Stimulated activated CD4-positive, alpha-beta T cell treated with anti-CD3 and anti-CD28 coated beads, Interleukin-2, amount 100 ng/mL, for 48 hours (primary cell): ENCODE measurements at places on chromosomes 13 and 19.

DNA sequence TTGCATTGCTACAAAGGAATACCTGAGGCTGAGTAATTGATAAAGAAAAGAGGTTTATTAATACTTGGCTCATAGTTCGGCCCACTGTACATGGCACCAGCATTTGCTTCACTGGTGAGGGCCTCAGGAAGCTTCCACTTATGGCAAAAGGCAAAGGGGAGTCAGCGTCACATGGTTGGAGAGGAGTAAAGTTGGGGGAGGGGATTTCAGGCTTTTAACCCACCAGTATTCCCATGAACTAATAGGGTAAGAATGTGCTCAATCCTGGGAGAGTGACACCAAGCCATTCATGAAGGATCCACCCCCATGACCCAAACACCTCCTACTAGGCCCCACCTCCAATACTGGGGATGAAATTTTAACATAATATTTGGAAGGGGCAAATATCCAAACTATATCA is 82.5 kb upstream of the MYCBP2 start:
- no peak for DNase-seq

DNA sequence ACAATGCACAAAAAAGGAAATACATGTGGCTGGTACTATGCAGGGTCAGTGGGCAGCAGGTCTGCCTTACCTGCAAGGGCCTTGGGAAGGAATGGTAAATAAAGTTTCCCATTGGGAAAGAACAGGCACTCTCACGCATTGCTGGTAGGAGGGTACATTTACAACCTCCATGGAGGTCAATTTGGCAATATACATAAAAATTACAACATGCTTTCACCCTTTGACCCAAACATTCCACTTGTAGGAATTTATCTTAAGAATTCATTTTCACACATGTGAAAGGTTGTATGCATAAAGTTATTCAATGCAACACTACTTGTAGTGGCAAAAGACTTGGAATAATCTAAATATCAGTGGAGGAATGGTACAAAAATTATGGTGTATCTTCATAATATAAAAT is 216.4 kb downstream of the DLEU7 start:
- DNase-seq: no peak

DNA sequence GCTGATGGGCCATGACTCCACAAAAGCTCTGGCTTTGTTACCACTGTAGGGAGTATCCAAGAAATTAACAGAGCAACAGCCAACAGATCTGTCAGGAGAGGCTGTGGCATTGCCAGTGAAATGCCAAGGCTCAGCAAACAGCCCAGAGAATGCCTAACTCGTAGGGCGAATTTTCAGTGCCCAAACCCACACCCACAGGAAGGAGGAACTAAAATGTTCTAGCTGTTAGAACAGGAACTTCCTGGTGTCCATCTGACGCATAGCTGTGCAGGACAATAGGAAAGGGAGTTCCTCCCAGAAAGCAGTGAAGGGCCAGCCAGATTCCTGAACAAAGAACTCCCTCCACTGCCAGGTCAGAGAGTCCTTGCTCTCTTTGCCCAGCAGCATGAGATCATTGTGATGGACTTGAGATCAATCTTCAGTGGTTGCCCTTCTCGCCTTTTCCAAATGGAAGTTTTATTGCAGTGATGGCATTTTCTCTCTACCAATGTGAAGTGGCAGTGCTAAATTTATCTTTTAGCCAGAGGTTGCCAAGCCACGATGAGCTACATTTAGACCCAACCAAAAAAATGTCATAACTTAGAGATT is 224.2 kb upstream of the STARD13 start:
- DNase-seq: no peak

GRCh38 chr13:66972659-66973058 is 257.5 kb downstream of the PCDH9 start:
- no peak for DNase-seq

- DNase-seq: no peak
Observed at GRCh38 chr13:112113348-112113747, 46.4 kb downstream of the SOX1 start.

DNA sequence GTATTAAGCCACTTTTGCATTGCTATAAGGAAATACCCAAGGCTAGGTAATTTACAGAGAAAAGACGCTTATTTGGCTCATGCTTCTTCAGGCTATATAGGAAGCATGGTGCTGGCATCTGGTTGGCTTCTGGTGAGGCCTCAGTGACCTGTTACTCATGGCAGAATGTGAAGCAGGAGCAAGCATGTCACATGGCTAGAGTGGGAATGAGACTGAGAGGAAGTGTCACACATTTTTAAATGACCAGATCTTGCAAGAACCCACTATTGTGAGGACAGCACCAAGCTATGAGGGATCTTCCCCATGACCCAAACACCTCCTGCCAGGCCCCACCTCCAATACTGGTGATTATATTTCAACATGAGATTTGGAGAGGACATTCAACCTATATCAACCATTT is 25.7 kb upstream of the IGFL4 start:
- DNase-seq: no peak

DNA sequence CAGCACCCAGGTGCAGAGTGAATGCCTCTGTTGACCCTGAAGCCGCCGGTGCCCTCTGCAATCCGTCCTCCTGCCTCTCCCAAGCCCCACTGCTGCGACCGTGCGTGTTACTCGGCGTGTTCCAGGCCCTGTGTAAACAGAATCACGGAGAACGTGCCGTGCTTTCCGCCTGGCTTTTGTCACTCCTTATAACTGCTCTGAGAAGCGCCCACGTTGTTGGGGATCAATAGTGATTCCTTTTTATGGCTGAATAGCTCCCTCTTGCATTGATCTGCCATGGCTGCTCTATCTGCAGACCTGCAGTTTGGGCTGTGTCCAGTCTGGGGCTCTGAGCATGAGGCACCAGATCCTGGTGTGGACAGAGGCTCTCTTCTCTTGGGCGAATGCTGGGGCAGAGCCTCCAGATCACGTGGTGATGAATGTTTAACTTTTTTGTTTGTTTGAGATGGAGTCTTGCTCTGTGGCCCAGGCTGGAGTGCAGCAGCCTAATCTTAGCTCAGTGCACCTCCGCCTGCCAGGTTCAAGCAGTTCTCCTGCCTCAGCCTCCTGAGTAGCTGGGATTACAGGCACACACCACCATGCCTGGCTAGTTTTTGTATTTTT is 15.8 kb downstream of the ADPRHL1 start:
- DNase-seq: no peak

DNA sequence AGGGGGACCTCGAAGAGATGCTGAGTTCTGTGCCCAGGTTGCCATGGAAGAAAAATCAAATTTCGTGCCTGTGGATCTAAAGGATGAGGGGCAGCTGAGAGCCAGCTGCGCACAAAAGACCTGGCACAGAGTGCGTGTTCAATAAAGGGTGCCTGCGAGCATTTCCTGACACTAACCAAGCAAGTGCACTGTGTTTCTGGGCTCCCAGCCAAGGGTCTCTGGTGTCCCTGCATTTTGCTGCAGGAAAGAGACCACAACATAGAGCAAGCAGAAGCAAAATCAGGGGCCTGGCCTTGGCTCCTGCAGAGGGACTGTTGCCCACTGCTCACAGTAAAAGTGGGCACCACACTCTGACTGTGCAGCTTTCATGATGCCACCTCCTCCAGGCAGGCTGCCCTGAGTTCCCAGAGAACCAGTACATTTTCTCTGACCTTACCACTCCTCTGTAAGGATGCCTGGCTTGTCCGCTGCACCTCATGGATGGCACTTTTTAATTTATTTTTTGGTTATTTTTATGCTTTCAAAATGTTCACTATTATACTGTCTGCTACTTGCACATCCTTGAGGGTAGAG is 70.8 kb upstream of the GPR12 start:
- DNase-seq: no peak

DNA sequence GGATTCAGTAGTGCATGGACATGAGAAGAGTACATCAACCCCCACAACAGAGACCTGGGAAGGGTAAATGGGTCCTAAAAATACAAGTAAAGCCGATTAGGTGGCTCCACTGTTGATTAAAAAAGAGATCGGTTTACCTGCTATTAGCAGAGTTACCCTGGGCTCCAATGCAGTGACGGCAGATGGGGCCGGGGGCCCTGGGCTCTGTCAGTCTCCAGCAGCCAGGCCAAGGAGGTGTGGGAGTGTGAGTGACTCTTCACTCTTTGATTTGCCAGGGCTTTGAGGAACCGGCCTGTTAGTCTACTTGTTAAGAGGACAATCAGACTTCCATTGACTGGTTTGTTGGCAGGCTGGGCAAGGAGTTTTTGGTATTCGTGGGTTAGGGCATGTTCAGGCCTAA is 1368.7 kb downstream of the UQCRFS1 start:
- no peak for DNase-seq

DNA sequence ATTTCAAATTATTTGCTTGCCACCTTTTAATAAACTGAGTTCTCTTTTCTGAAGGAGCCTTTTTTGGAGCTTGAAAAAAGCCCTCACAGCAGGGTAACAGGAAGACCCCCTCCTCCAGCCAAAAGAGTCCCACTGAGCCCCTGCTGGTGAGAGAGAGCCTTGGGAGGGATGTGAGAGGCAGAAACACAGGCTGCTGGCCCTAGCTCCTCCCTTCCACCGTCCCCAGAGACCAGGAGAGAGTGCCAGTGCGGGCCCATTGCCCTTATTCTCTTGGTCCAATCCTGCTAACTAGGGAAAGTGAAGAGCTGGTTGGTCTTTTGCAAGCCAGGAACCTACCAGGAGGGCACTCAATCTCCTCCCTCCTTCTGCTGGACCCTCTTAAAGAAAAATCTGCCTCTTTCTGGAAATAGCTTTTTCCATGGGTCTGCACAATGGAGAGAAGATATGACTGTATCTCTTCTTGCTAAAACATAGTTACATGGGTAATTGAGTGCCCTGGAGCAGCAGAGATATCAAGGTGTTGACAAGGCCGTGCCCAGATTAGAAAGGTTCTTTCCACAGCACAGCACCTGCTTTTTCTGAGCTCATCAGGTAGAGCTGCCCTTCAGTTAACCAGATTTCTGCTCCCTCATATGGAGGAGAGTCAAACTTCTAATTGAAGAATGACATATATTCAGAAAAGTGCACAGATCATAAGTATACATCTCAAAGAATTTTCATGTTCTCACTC is 113.9 kb downstream of the LRCH1 start:
- DNase-seq: no peak

DNA sequence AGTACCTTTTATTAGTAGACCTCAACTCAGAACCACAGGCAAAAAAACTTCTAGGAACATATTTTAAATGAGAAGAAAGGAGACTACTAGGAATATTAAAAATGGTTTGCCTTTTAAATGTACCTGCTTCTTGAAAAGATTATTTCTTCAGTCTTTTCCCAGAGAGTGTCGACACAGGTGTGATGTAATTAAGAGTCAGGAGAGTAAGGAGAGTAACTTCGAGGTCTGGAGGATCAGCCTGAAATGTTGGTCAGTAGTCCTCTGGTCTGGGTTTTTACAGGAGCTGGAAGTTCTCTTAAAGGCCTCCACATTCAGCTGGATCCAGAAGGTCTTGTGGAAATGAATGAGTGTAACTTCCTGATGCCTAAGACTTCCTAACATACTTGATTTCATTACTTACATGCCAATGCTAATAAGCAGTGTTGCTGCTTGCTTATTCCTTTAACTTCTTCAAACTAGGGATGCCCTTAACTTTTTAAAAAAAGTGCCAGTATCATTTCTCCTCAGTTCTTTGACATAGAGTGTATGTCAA is at the start of gene KCTD4:
TSS of gene KCTD4 (minus strand) at position 345 of the 532 bp plus-strand sequence. CDS start 6,478 bp downstream, outside the sequence.
- no peak for DNase-seq

DNA sequence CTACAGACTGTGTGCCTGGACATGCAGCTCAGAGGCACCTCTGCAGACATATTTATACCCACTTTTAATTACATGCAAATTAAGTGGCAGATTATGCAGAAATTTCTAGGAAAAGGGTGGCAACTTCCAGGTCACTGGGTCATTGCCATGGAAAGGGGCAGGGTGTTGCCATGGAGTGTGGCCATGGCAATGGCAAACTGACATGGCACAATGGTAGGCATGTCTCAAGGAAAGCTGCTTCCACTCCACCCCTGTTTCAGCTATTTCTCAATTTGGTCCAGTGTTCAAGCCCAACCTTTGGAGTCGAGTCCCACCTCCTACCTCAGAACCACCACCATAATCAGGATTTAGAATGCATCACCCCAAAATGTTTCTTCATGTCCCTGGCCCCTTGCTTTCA is 170.7 kb upstream of the TSHZ3 start:
- no peak for DNase-seq

- no peak for DNase-seq
Observed at GRCh38 chr13:30880856-30881155, 25.3 kb upstream of the MEDAG start.

GRCh38 chr13:29902632-29903305 is 52.4 kb upstream of the UBL3 start:
- DNase-seq: no peak

GRCh38 chr19:7928741-7929701 is 3.1 kb upstream of the CTXN1 start:
- peak; percentile 51 for DNase-seq

- no peak for DNase-seq
Observed at GRCh38 chr13:84646957-84647356, 764.7 kb upstream of the SLITRK1 start.

GRCh38 chr19:571566-571974 is 826 bp upstream of the BSG start:
- no peak for DNase-seq

- DNase-seq: no peak
Observed at GRCh38 chr13:27437126-27437525, 12.7 kb downstream of the GTF3A start.

DNA sequence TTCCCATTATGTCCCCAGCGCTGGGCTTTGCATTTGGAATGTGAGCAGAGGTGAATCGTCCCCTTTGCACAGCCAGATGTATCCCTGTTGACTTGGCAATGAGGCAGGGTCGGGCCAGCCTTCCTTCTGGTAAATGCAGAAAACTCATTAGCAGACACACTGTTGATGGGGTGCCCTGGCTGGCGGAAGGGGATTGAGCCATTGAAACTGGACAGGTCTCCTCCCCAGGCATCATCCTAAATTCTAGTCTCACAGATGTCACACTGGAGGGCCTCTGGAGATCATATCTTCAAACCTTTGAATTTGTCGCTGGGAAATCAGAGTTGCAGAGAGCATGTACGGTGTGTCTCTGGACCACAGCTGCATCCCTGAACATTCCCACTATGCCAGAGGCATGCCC is 219.5 kb upstream of the TSHZ3 start:
- no peak for DNase-seq

- peak; percentile 55 for DNase-seq
Observed at GRCh38 chr19:55640577-55641425, at the start of gene ZNF580. Gene ZNF580 (plus strand): TSS chr19:55641002. CDS start chr19:55642509, 1,507 bp downstream.

DNA sequence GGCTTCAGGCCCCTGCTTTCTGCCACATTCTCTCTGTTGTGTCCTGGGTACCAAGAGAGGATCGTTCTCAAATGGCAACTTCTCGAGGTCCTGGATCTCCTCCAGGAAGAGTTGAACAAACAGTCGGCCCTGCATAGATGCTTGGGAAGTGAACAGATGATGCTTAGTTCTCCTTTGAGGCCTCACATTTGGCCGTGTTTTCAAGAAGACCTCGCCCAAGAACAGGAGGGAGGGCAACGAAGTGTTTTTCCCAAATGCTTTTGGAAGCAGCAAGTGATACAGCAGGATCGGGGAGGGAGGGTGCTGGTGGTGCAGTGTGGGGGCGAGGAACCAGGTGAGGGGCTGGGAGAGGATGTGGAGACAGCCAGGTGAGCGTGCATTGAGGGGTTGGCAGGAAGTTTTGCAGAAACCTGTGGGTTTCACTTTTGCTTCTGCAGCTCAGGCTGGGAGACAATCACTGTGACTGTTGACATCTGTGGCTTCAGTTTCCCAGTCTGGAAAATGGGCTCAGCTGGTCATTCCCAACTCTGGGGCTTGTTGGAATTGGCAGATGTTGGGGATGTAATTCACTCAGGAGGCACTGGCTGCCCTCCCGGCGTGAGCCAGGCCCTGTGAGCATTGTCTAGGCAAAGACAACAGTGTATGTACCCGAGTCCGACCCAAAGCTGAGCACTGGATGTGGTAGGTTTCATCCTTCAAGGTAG is 21.6 kb downstream of the MAST3 start:
- DNase-seq: no peak

- no peak for DNase-seq
Observed at GRCh38 chr13:70817576-70817975, 709.3 kb upstream of the KLHL1 start.
